ENCODE measurements at places on chromosomes 3 and 15. TPM values are rescaled to one million over a fixed set of nuclear protein-coding genes. Genes with fewer than 3 reads are reported as not detected.

The AMT gene
- total RNA-seq: 5.9 TPM

The CLDN18 gene
- 66.8 TPM for total RNA-seq

The FOXP1 gene
- 95.1 TPM for total RNA-seq

The ZNF385D gene
- 3.0 TPM for total RNA-seq

The IQCF5 gene
- total RNA-seq: not detected

The CIAO2A gene
- 73.0 TPM for total RNA-seq
